ENCODE measurements at places on chromosomes 7 and 10. TPM values are rescaled to one million over a fixed set of nuclear protein-coding genes. Genes with fewer than 3 reads are reported as not detected.

The CPA4 gene
- 3.8 TPM for total RNA-seq

The TSPAN12 gene
- total RNA-seq, result 29.4 TPM

The PON1 gene
- not detected for total RNA-seq

- peak; percentile 40 for DNase-seq
Measured at GRCh38 chr10:10605551-10606081, 412.1 kb upstream of the CELF2 start.

- DNase-seq, result no peak
Measured at GRCh38 chr7:13442226-13442625, 547.2 kb downstream of the ETV1 start.

- no peak for DNase-seq
Measured at GRCh38 chr10:5895804-5896203, 5.8 kb downstream of the FBH1 start.

The MYOF gene
- total RNA-seq, result 99.1 TPM

- DNase-seq, result peak; percentile 13
Measured at GRCh38 chr10:60446851-60447250, 57.2 kb upstream of the ANK3 start.

GRCh38 chr10:79422178-79422892 is 23.1 kb downstream of the ZCCHC24 start:
- no peak for DNase-seq

DNA sequence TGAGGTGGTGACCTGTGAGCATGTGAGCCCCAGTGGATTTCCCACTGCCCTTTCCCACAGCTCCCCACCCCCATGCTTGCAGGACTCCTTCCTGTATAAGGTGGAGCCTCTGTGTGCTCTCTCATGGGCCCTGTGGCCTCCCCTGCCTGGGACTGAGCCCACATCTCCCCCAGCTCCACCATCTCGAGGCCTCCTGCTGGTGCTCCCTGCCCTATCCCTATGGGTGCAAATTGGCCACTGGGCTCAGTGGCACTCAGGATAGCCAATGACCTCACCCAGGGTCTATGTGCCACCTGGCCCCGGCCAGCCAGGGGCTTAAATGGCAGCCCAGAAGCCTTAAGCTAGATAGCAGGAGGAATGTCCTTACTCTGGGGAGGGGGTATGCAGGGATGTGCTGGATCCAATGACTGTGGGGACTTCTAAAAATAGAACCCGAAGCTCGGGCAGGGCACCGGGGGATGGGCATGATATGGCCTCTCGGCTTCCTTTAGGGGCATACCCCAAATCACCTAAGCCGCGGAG is 2.0 kb downstream of the LDB3 start:
- DNase-seq, result no peak

- no peak for DNase-seq
Measured at GRCh38 chr7:22566592-22566991, 66.6 kb upstream of the STEAP1B start.

- no peak for DNase-seq
Measured at GRCh38 chr10:44060719-44061118, 324.2 kb downstream of the CXCL12 start.

The COX19 gene
- total RNA-seq, result 24.0 TPM

- no peak for DNase-seq
Measured at GRCh38 chr7:70771451-70771850, 360.5 kb upstream of the GALNT17 start.

The GPRIN2 gene
- total RNA-seq, result 1.2 TPM

DNA sequence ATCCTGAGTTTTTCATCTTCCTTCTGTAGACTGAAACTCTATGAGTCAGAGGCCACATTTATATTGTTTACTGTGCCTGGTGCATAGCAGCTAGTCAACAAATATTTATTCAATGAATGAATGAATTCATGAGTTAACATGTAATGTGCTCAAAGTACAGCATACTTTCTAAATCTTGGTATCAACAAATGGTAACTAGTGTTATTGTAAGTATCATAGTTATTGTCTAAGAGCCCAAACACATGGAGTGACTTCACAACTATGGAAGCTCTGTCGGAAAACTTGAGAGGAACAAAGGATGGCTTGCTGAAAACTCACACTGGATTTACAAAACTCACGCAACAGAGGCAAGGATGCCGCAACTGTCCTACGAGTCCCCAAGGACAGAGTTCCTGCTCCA is 35.9 kb downstream of the DENND2A start:
- DNase-seq, result no peak

The DNAJB9 gene
- total RNA-seq, result 23.7 TPM

The WEE2 gene
- 0.42 TPM for total RNA-seq

DNA sequence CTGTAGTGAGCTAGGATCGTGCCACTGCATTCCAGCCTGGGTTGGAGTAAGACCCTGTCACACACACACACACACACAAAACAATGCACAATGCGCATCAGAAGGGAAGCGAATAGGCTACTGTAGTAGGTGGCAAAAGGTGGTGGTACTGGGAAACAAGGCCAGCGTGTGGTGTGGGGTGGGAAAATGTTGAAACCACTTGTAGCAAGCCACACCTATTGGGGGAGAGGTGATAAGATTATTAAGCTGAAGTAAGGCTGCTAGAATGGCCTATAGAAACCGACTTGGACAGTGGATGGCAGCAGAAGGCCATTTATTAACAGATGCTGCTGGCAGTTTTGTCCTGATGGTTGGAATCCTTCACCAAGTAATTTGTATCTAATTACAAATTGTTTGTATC is 7.2 kb upstream of the CHCHD1 start:
- DNase-seq, result no peak

- DNase-seq, result no peak
Measured at GRCh38 chr7:87154569-87154968, 2.3 kb downstream of the DMTF1 start.

The CYP3A4 gene
- not detected for total RNA-seq

DNA sequence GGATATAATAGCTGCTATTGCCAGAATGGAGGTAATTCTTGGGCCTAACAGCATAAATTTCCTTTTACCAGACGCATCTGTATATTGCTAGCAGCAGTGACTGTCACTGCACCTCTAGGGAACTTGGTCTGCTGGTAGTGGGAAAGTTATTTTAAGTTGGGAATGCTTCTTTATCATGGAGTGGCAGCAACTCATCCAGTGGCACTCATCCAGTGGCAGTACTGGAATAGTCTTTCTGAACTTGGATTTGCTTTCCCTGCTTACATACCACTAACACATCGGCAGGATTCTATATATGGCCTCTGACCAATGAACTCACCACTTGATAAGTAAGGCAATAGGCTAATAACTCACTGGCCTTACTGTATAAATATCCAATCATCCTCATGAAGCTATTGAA is 22.0 kb upstream of the ICA1 start:
- no peak for DNase-seq

DNA sequence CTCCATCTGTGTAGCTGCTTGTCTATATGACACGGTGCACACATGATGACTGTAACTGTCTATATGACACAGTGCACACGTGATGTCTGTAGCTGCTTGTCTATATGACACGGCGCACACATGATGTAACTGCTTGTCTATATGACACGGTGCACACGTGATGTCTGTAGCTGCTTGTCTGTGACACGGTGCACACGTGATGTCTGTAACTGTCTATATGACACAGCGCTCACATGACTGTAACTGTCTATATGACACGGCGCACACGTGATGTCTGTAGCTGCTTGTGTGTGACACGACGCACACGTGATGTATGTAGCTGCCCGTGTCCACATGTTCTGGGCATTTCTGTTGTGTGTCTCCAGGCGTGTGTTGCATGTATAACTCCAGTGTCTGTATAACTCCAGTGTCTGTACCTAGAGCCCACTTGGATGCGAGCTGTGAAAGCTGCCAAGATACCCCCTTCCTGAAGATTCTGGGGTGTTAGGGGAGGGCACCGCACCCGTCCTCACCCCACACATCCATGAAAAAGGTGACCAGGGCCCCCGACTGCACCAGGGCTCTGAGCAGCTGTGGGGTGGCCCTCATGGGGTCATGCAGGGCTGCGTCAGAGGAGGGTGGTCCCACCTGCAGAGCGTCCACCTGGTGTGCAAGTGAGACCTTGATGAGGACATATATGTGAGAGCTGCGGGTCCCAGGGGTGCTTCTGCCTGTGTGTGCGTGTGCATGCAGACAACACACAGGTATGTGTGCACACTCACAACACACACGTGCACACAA is 137.9 kb downstream of the ELFN1 start:
- no peak for DNase-seq

The THAP5 gene
- 66.2 TPM for total RNA-seq

The ATP6V0A4 gene
- total RNA-seq, result 0.37 TPM

- DNase-seq, result no peak
Measured at GRCh38 chr10:114711176-114711868, 53.2 kb upstream of the ABLIM1 start.

GRCh38 chr7:19116121-19117090 is 1.0 kb downstream of the TWIST1 start:
- DNase-seq, result no peak

The ZNF862 gene
- 16.5 TPM for total RNA-seq

DNA sequence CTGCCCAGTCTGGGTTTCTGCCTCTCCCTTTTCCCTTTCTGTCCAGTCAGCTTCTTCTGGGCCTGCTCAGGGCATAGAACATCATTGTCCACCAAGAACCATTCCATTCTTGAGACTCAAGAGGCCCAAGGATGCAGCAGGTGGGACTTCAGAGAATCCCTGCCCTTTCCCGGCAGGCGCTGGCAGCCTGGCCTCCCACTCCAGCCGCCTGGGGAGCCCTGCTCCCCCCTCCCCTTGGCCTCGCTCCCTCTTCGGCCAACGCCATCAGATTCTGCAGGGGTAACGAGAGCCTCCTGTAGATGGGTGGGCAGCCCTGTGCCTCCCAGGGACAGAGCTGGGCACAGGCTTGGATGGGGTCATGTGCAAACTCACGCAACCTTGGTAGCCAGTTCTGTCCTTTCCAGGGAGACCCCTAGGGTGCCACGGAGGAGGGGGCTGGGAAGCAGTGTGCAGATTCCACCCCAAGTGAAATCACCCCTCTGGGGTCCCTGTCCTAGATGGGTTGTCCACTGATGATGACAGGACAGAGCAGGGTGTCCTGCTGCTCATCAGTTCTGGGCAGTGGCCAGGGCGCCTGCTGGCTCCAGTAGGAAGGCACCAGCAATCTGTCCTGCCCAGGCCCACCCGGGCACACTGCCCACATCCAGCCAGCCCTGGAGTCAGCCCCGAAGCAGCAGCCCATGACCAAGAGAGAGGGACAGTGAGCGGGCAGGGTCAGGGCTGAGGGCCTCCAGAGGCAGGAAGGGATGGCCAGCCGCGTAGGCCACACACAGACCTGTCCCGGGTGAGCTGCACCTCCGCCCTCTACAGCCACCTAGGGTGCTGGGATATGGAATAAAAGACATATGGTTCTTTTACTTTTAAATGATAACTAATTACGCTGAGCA is 47.7 kb downstream of the RASGEF1A start:
- DNase-seq, result no peak

- DNase-seq, result no peak
Measured at GRCh38 chr7:105003275-105003674, 10.7 kb upstream of the KMT2E start.

- DNase-seq, result no peak
Measured at GRCh38 chr7:138662076-138662990, 38.8 kb downstream of the SVOPL start.

- no peak for DNase-seq
Measured at GRCh38 chr7:21886396-21886795, 59.3 kb downstream of the CDCA7L start.

DNA sequence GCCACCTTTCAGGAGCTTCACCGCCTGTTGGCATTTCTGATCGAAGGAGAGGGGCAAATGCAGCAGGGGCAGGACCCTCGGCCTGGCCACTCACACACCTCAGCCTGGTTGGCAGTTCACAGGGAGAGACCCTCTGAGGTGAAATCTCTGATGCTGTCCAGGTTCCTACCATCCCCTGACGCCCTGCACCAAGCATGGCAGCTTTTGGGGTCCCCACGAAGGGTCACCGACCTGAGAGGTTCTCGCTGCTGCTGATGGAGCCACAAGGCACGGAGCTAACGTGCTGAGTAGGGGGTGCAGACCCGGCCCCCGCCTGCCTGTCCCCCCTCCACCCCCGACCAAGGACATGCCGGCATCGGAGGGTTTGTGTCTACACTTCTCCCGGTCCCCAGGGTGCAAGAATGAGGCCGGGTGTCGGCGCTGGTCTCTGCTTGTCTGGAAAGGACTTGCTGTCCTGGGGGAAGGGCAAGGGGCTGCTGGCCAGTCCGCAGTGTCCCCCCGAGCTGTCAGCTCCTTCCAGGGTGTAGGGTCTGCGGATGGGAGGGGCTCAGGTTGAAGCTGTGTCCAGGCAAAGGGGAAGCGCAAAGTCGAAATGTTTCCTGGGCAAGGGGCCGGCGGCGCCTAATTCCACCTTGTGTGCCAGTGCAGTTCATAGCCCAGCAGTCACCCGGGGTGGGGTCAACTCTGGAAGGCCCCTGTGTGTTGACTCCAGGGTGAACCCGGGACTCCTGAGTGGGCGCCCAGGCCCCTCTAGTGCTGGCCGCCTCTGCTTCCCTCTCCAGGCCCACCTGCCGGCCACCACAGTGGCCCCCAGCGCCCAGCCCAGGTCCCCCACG is 132.6 kb downstream of the DNAJB6 start:
- DNase-seq, result no peak

The JCAD gene
- 52.0 TPM for total RNA-seq

GRCh38 chr7:150365673-150366398 is 2.8 kb upstream of the REPIN1 start:
- no peak for DNase-seq

GRCh38 chr7:41097501-41097900 is 605.4 kb downstream of the INHBA start:
- no peak for DNase-seq

GRCh38 chr7:121752706-121753105 is 120.3 kb upstream of the PTPRZ1 start:
- DNase-seq, result no peak

DNA sequence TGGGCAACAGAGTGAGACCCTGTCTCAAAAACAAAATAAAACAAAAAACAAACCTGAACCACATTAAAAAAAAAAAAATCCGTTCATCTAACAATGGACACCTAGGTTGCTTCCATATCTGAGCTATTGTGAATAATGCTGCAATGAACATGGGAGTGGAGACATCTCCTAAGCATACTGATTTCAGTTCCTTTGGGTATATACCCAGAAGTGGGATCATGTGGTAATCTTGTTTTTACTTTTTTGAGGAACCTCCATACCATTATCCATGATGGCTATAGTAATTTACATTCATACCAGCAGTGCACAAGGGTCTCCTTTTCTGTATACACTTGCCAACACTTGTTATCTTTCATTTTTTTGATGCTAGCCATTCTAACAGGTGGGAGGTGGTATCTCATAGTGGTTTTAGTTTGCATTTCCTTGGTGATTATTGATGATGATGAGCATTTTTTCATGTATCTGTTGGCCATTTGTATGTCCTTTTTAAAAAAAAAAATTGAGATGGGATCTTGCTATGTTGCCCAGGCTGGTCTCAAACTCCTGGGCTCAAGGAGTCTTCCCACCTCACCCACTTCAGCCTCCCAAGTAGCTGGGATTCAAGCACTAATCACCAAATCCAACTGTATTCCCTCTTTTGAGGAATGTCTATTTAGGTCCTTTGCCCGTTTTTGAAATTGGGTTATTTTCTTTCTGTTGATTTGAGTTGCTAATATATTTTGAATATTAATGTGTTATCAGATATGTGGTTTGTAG is 17.5 kb downstream of the CDK13 start:
- no peak for DNase-seq

- DNase-seq, result no peak
Measured at GRCh38 chr7:48274662-48275061, 103.4 kb downstream of the ABCA13 start.
